ENCODE measurements at places on chromosomes 7 and 10. TPM values are rescaled to one million over a fixed set of nuclear protein-coding genes. Genes with fewer than 3 reads are reported as not detected.

GRCh38 chr7:75691793-75692543 lies 46.8 kb downstream of the HIP1 start:
- H3K36me3 ChIP-seq = peaks cover 2% of the 10 kb centered on the region
- H3K4me3 ChIP-seq = no peak overlapping the region
- no peaks in the 10 kb centered on the region for H3K27me3 ChIP-seq
- H3K27ac ChIP-seq = no peak overlapping the region
- H3K4me1 ChIP-seq = peaks cover 10% of the 10 kb centered on the region

DNA sequence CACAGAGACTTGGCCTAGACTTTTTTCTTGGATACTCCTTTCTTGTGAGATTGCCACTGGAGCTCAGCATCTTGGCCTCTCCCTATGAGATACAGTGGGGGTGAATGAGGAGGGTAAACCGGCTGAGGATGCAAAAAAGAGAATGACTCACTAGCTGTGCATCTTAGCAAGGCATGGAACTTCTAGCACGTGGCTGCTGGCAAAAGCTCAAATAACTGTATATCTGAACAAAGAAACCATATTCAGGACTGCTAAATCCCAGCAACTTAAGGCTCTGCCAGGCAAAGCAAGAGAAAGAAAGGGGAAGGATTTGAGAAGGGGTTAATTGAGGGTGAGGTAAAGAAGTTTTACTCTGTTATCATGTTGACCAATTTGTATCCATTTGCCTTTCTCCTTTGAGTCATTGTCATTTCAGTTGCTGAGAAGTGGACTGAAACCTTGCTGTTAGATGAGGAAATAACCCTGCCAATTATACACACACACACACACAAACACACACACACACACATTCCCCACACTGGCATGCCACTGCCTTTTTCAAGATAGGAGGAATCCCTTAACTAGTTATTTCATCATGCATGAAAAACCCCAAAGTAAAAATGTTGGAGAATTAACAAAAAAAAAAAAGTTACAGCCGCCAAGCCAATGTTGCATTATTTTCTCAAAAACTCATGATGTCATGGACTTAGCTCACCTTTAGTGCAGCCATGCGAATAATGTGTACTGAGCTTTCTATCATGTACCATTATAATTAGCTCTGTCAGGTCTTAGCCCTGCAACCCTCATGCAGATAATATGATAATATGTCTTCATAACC lies 997.3 kb downstream of the LRMDA start:
- no peak overlapping the region for H3K27ac ChIP-seq
- H3K36me3 ChIP-seq = no peaks in the 10 kb centered on the region
- H3K27me3 ChIP-seq = peaks cover 30% of the 10 kb centered on the region
- H3K4me1 ChIP-seq = peaks cover 16% of the 10 kb centered on the region

The CYP3A5 gene
- 4.2 TPM for total RNA-seq

The MKRN1 gene
- total RNA-seq = 99.4 TPM

The STAG3 gene
- 2.4 TPM for total RNA-seq

All from progenitor cell of endocrine pancreas (in vitro differentiated cells).